ENCODE measurements at places on chromosomes 7 and 10. TPM values are rescaled to one million over a fixed set of nuclear protein-coding genes. Genes with fewer than 3 reads are reported as not detected.

DNA sequence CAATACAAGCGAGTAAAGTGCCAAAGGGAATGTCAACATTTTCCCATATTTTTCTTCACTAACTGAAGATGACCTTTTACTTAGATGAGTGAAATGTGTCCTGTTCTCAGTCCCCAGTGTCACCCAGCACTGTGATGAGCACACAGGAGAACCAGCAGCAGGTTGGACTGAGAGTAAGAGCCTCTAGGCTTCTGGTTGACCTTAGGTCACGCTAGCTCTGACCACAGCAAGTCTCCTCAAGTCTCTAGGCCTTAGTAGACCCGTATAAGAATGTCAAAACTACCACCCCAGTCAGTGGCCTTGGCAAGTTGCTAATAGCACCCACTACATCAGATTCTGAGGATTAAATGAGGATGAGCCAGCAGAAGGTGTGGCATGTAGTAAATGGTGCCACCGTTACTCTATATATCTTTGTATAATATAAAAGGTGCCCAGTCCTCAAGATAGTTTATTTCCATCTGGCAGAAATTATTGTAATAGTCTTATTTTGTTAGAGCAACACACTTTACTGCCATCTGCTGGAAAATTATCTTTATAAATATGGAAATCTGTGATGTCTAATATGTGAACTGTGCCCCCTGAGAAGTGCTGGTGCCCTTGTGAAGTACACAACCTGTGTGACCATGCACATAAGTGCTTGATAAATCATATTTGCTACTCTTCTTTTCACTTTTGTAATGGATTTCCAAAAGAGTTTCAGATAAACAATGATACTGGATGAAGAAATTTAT, 75.7 kb downstream of the SPAG6 start:
- DNase-seq = no peak

GRCh38 chr10:99852481-99853213, 70.2 kb downstream of the ABCC2 start:
- DNase-seq = no peak

DNA sequence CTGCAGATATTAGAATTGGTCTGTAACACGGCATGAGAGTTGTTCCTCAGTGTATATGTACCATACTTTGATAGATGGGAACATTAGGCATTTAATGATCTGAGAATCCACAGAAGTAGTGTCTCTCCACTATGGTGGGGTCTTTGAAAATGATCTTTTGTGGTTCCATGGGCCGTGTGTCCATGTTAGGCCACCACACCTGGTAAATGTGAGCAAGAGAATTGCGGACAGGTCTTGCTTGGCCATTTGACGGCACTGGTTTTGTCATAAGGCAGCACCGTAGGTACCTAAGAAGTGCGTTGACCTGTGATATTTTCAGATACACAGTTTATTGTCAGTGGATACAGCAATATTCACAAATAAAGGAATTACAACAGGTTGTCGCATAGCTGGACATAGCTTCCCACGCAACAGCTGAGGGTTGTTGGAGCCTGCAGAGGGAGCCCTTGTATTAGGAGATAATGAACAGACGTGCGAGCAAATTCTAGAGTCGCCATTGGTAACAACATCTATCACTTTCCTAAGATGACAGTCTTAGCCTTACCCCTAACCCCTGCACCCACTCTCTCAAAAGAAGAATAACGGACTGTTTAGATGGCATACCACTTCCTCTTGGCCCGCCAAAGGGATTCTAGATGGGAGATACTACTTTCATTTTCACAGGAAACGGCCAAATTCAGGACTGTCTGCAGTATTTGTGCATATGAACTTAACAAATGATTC, 111.4 kb downstream of the COL28A1 start:
- DNase-seq = peak; percentile 37

CPXM2 gene
- 5.2 TPM for total RNA-seq

KIF11 gene
- total RNA-seq = 0.22 TPM

Data from psoas muscle (tissue), 8 donors.